ENCODE measurements at places on chromosomes 7 and 10.

- no peak for DNase-seq
Observed at GRCh38 chr7:29442146-29442545, 121.5 kb upstream of the PRR15 start.

GRCh38 chr10:125605167-125605566 is 77.8 kb downstream of the TEX36 start:
- DNase-seq = no peak

- no peak for DNase-seq
Observed at GRCh38 chr7:134768243-134768642, 11.2 kb upstream of the CALD1 start.

DNA sequence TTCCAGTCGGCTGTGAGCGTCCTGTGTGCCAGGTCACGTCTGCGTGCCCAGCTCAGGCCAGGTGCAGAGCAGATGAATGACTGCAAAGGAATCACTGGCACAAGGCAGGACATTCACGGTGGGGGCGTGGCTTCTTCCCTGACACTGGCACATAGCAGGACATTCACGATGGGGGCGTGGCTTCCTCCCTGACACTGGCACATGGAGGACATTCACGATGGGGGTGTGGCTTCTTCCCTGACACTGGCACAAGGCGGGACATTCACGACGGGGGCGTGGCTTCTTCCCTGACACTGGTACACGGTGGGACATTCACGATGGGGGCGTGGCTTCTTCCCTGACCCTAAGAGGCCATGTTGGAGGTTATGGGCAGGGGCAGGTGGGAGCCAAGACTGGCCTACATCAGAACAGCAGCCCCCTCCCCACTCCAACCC is 64.3 kb downstream of the MYL10 start:
- DNase-seq = no peak

DNA sequence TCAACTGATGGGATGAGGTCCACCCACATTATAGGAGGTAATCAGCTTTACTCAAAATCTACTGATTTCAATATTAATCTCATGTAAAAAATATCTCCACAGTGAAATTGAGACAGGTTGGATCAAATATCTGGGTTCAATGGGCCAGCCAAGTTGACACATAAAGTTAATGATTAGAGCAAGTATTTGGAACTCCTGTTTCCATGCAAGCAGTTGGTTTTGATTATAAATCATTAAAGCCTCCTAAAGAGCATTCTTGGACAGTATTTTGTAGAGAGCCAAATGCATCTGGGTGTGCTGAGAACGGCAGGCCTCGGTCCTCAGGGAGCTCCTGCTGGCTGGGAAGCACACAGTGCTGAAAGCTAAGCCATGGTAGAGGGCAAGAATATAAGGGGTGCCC is 126.9 kb upstream of the BTBD16 start:
- no peak for DNase-seq

- peak; percentile 44 for DNase-seq
Observed at GRCh38 chr7:23471106-23471859, 992 bp upstream of the IGF2BP3 start.

DNA sequence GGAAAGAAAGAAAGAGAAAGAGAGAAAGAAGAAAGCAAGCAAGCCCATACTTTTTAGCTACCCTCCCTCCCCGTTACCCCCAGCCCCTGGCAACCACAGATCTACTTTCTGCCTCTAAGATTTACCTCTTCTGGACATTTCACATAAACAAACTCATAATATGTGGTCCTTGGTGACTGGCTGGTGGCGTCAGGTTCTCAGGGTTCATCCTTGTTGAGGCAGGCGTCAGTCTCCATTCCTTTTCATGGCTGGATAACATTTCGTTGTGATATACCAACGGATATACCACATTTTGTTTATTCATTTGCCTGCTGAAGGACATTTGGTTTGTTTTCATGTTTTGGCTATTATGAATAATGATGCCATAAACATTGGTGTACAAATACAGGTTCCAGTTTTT is 30.5 kb downstream of the CDH23 start:
- DNase-seq = no peak

GRCh38 chr10:103791858-103792257 is 63.5 kb downstream of the SH3PXD2A start:
- no peak for DNase-seq

DNA sequence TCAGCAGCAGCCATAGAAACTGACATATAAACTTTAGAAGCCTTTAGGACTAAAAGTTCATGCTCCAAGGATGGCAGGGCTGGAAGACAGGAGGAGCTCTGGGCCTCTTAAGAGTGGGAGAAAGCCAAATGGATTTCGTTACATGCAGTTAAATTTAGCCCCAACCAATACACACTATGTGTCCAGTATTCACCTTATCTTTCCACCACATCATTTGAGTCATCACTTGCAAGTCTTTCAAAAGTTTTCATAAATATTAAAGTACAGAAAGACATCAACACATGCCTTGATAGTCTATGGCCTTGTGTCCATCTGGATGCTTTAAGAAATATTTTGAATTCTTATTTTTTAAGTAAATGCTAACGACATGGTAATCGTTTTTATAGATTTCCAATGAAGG is 392.4 kb upstream of the LRRN3 start:
- no peak for DNase-seq

GRCh38 chr7:135178364-135178763 is 7.9 kb upstream of the CYREN start:
- no peak for DNase-seq

GRCh38 chr7:71186535-71187057 is 54.7 kb downstream of the GALNT17 start:
- no peak for DNase-seq

GRCh38 chr10:72930276-72930675 is 24.3 kb downstream of the PLA2G12B start:
- no peak for DNase-seq

- no peak for DNase-seq
Observed at GRCh38 chr10:104258209-104258608, 3.5 kb downstream of the GSTO1 start.

DNA sequence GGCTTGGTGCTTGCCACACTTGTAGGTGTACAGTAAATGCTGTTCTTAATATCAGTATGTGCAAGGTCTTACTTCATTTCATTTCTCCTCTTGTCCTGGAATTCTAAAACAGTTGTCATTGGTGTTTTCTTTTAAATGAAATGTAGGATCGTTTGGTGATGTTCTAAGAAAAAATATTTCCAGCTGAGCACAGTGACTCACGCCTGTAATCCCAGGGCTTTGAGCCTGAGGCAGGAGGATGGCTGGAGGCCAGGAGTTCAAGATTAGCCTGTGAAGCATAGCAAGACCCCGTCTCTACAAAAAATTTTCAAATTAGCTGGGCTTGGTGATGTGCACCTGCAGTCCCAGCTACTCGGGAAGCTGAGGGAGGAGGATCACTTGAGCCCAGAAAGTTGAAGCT is 32.6 kb upstream of the ELN start:
- no peak for DNase-seq

DNA sequence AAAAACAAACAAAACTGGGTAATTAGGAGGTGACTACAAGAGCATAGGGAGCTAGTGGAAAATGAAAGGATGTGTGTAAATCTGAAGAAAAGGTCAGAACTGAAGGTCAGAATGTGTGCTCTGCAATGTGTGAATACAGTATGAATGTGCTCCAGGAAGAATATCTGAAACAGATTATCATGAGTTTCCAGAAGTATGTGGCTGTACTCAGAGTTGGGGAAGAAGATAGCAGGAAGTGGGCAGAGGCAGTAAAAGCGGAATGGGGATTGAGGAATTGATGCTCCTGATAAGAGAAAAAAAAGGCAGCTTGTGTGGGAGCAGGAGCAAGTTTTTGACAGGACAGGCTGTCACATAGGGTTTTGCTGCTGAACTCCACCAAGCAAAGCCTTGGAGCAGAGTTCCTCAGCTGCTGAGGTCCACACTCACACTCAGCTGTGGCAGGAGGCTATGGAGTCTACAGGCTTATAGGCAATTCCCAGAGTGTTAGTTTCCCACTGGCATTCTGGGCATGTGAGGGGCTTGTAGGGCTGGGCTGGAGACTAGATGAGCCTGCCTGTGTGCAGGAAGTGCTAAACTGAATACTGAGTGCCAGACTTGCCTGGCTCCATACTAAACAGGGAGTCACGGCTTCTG is 22.9 kb downstream of the H2AZ2 start:
- no peak for DNase-seq

DNA sequence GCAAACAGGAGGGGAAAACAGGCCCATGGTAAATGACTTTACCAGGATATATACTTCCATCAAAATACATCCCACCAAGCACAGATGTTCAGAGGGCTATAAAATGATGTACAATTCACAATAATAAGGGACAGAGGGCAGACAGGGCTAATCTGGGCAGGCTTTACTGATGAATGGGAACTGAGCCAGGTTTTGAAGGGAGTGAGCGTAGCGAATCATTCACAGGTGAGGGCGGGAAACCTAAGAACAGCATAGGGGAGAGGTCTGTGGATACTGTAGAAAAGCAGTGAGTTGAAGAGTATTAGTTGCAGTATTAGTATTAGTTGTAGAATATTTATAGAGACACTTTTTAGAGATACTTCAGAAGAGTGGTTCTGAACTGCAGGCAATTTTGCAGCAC is 180.8 kb downstream of the JAZF1 start:
- DNase-seq = no peak

DNA sequence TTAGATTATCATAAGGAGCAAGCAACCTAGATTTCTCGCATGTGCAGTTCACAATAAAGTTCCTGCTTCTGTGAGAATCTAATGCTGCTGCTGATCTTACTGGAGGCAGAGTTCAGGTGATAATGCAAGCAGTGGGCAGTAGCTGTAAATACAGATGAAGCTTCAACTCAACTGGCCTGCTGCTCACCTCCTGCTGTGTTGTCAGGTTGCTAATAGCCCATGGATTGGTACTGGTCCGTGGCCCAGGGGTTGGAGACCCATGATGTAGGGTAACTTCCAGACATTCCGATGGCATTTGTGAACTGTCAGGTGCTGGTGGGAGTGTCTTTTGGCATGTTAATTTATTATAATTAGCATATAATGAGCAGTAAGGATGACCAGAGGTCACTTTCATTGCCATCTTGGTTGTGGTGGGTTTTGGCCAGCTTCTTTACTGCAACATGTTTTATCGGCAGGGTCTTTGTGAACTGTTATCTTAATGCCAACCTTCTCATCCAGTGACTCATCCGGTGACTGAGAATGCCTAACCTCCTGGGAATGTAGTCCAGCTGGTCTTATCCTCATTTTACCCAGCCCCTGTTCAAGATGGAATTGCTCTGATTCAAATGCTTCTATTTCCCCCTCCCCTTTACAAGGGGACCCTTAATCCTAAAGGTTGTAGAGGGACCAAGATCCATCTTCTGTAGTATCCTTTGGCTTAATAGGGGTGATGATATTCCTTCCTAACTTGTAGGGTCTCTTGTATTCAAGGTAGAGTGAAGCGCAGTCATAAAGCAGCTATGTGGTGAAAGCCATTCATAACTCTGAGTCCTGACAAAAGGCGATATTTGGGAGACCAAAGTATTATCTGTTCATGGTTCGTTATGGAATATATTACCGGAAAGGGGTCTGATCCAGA is 165.8 kb downstream of the CCSER2 start:
- DNase-seq = no peak

DNA sequence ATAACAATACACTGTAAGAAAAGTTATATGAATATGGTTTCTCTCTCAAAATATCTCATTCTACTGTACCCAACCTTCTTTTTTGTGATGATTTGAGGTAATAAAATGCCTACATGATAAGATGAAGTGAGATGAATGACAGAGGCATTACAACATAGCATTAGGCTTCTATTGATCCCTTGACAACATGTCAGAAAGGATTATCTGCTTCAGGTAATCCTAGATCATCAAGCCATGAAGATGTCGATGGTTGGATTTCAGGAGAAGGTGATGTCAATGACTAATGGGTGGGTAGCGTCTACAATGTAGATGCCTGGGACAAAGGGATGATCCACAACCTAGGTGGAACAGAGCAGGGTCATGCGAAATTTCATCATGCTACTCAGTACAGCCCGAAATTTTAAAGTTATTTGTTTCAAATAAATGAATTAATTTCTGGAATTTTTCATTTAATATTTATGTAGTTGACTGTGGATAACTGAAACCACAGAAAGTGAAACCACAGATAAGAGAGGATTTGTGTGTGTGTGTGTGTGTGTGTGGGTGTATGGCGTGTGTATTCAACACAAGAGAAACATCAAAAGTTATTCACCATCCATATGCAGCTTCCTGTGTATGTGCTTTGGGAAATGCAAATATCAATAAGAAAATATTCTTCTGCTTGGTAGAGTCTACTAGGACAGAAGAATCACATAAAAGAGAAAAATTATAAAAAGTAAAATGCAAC is 77.0 kb downstream of the MAGI2 start:
- DNase-seq = no peak

DNA sequence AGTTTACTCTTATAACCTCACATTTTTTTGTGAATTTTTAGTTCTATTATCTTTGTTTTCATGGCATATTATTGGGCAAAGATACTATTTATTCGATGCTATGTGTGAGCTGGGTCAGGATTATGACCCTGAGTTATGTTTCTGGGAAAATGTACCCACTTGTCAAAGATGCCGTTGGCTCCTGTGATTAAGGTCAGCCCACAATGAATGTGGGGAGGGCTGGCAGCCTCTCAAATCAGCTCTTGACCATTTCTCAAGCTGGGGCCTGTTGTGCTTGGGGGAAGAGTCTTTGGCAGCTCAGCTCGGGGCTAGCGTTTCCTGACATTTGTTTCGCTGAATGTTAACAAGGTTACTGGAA is 97.5 kb downstream of the TCF7L2 start:
- no peak for DNase-seq

GRCh38 chr10:1824928-1825327 is 87.6 kb upstream of the ADARB2 start:
- no peak for DNase-seq

DNA sequence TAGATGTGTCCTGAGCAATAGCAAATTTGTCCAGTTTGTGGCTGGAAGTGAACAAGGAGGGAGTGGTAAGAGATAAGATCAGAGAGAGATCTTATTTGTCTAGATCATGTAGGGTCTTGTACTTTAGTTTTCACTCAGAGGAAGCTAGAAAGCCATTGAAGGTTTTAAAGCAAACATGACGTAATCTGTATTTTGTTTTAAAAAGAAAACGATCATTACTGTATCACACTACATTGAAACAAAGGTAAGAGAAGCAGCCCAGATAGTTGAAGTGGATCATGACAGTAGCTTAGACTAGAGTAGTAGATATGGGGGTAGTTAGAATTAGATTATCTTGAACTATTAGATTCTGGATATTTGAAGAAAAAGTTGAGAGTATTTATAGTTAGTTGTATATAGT is 23.6 kb upstream of the ZNF804B start:
- no peak for DNase-seq

DNA sequence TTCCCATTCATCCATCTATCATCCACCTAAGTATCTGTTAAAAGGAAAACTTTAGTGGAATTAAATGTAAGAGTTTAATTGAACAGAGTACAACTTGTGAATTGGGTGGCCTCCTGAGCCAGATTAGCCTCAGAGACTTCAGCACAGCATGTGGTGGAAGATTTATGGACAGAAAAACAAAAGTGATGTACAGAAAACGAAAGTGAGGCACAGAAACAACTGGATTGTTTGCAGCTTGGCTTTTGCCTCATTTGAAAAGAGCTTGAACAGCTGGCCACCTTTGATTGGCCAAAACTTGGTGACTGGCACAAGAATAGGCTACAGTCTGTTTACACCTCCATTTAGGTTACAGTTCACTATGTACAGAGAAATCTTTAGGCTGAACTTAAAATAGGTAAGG is 1463.4 kb upstream of the CELF2 start:
- no peak for DNase-seq

- no peak for DNase-seq
Observed at GRCh38 chr7:55157764-55158105, 138.9 kb downstream of the EGFR start.

GRCh38 chr7:90613088-90613498 is 17.0 kb downstream of the CDK14 start:
- DNase-seq = no peak

Data from fibroblast of skin of left biceps (primary cell).